ENCODE measurements at places on chromosomes 4 and X. TPM values are rescaled to one million over a fixed set of nuclear protein-coding genes. Genes with fewer than 3 reads are reported as not detected.

Gene SERPINA7
- polyA plus RNA-seq: not detected

Gene PHEX
- 0.02 TPM for polyA plus RNA-seq

Gene KLKB1
- polyA plus RNA-seq: 0.93 TPM

Gene MTTP
- polyA plus RNA-seq: 0.59 TPM

Gene UNC5C
- polyA plus RNA-seq: 1.3 TPM

Gene TCP11X1
- not detected for polyA plus RNA-seq

Gene AKAP4
- polyA plus RNA-seq: not detected

DNA sequence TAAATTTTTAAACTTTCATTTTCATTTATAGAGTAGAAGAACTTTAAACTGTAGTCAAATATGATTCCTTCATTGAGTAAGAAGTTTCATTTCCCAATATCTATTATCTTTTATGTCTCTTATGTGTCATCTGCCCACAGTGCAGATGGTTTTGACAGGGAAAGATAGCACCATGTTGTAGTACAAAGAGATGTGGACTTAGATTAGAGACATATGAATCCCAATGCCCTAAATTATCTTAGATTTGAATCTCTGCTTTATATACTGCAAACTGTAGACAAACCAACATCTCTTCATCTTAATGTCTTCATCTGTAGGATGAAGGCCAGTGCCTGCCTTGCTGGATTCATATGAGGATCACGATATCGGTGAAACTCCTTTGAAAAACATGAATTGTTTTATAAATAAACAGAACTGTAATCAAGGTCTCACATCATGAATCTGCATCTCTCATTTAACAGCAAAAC is 217.5 kb downstream of the BANK1 start:
- DNase-seq: no peak

GRCh38 chrX:11460347-11460746 is 167.1 kb downstream of the AMELX start:
- DNase-seq: no peak

GRCh38 chr4:142406499-142406835 is 439.6 kb downstream of the INPP4B start:
- DNase-seq: no peak

- DNase-seq: no peak
These were observed 551 bp upstream of the ARX start for GRCh38 chrX:25016361-25016671.

DNA sequence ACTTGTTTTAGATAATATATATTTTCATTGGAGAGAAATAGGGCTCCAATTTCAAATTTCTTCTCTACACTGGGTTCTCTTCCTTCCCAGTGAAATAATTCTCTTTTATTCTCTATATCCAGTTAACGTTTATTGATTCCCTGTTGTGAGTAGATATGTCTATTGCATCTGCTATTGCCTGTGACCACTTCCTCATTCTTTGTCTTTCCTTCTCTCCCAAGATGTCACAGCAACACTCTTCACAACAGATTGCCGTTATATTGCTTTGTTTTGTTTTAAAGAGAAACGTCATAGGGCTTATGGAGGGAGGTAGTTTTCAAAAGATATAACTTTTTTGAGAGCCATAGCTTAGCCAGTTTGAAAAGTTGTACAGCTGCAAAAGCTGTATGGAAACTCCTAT is 343.8 kb downstream of the ARHGAP24 start:
- no peak for DNase-seq

DNA sequence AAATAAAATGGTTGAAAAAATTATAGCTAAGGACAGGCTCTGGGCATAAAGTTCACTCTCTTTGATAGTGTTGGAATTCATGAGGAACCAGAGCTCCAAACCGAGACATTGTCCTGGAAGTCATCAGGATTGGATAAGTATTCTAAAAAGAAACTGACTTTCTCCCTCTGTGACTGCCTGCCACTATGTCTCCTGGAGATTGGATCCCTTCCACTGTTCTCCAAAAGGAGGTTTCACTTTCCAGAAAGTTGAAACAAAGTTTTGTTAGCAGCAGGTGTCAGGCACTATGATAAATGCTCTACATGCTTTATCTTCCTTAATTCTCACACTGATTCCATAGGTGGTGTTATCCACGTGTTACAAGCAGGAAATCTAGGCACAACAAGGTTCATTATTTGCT is 16.8 kb downstream of the BANK1 start:
- no peak for DNase-seq

- DNase-seq: no peak
These were observed 14.5 kb downstream of the CSF2RA start for GRCh38 chrX:1283093-1283492.

- DNase-seq: no peak
These were observed 5.2 kb downstream of the CDK16 start for GRCh38 chrX:47223476-47224250.

DNA sequence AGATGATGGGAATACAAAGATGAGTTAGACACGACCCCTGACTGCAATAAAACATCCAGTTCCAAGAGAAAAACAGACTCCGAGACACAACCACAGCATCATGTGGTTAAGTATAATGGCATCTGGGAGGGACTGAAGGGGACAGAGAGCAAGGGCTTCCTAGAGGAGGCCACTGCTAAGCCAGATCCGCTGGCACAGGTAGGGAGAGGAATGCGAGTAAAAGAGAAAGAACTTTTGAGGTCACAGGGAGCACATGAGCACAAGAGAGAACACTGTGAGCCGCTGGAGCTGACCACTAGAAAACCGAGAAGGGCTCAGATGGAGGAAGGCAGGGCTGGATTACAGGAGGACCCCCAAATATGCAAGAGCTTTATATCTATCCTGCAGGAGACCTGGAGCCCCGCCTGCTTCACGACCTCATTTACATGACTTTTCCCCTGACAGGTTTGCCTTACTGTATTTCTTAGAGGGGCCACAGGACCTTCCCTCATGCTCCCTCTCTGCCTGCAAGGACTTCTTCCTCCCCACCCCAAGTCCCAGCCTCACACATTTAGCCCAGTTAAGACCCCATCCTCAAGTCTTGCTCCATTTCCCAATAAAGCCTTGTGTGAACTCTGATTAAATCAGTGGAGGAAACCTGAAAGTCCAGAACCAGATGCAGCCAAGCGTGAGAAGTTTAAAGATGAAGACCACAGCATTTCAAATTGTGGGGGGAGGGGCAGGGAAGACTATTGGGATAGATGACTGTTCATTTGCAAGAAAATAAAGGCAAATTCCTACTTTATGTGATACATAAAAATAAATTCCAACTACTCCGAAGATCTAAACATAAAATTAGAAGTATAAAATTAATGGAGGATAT is 29.6 kb downstream of the MFAP3L start:
- DNase-seq: peak; percentile 22

- no peak for DNase-seq
These were observed 119.3 kb downstream of the RASGEF1B start for GRCh38 chr4:81352446-81352835.

DNA sequence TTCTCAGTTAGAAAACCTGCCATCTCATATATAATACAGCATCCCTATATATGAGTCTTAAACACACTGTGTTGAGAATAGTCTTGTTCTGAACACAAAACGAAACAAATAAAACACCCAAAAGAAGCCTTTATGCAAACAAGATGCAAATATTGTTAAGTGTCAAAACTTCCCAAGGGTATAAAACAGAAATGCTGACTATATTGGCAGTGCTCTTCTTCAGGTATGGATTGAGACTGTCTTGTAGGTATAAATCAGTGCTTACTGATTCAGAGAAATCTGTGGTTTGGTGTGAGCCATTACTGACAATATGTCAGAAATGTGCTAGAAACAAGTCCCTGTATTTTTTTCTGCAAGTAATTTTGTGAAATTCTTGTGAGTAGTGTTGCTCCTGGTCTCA is 82.8 kb upstream of the CTSO start:
- no peak for DNase-seq

- DNase-seq: no peak
These were observed 48.8 kb downstream of the RBPJ start for GRCh38 chr4:26369581-26369980.

DNA sequence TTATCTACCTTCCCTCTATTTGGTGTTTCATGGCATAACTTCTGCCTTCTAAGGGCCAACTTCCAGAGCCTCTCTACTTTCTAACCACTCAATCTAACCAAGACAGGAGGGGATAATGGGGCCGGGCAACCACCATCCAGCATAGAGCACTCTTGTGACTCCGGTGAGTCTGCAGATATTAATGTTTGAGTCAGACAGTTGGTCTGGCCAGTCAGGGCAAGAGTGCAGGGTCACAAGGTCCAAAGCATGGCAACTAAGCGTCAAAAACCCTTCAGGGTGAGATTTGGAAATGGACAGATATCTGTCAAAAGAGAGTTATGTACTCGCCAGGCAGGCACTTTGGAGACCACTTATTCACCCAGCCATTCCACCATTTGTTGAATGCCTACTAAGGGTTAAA is 105.0 kb downstream of the PALLD start:
- no peak for DNase-seq

- peak; percentile 70 for DNase-seq
These were observed 90.1 kb downstream of the IRF2 start for GRCh38 chr4:184384056-184384809.

- no peak for DNase-seq
These were observed 840 bp upstream of the CLCN3 start for GRCh38 chr4:169619518-169619957.

- peak; percentile 58 for DNase-seq
These were observed 290.6 kb upstream of the BOD1L1 start for GRCh38 chr4:13918110-13918509.

- DNase-seq: no peak
These were observed 126.5 kb downstream of the QDPR start for GRCh38 chr4:17385403-17385802.

DNA sequence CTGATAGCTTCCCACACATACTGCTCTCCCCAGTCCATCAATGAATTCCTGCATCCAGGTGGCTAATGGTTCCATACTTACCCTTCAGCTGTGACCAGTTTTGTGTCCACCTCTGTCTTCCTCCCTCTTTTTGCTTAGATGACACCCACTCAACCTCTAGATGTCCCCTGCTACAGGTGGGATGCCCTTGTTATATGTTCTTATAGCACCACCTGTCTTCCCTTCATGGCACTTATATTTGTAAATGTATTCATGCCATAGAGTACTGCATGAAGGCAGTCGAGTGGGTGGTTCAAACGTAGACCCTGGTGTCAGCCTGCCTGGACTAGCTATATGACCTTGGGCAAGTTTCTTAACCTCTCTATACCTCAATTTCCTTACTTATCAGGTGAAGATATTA is 6.5 kb upstream of the USP46 start:
- DNase-seq: no peak
